A549 treated with GW870086 at 1 μM for 4 hours (cell line): ENCODE measurements at places on chromosomes 1 and 21. TPM values are rescaled to one million over a fixed set of nuclear protein-coding genes. Genes with fewer than 3 reads are reported as not detected.

The DDR2 gene
- 0.38 to 0.59 TPM (median 0.46 TPM) in 5 replicates for total RNA-seq

The TNNI3K gene
- total RNA-seq: 0.47 TPM in 1 of 5 replicates, not detected in the others

The CSF3R gene
- not detected in 5 replicates for total RNA-seq

The SMIM34 gene
- not detected in 5 replicates for total RNA-seq
